ENCODE measurements at places on chromosomes 2 and 18.

DNA sequence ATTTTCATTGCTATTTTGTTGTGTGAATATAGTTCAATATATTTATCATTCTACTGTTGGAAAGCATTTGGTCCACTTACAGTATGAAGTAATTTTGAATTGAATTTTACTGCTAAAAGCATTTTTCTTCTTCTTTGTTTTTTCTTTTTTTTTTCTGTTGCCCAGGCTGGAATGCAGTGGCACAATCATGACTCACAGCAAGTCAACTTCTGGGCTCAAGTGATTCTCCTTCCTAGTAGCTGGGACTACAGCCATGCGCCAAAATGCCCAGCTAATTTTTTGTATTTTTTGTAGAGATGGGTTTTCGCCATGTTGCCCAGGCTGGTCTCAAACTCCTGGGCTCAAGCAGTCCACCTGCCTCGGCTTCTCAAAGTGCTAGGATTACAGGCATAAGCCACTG, 2.4 kb upstream of the ETAA1 start:
- DNase-seq, result no peak

GRCh38 chr2:65722028-65722778, 289.8 kb upstream of the SPRED2 start:
- DNase-seq, result no peak

GRCh38 chr2:122939796-122940195, 1085.3 kb upstream of the CNTNAP5 start:
- DNase-seq, result no peak

DNA sequence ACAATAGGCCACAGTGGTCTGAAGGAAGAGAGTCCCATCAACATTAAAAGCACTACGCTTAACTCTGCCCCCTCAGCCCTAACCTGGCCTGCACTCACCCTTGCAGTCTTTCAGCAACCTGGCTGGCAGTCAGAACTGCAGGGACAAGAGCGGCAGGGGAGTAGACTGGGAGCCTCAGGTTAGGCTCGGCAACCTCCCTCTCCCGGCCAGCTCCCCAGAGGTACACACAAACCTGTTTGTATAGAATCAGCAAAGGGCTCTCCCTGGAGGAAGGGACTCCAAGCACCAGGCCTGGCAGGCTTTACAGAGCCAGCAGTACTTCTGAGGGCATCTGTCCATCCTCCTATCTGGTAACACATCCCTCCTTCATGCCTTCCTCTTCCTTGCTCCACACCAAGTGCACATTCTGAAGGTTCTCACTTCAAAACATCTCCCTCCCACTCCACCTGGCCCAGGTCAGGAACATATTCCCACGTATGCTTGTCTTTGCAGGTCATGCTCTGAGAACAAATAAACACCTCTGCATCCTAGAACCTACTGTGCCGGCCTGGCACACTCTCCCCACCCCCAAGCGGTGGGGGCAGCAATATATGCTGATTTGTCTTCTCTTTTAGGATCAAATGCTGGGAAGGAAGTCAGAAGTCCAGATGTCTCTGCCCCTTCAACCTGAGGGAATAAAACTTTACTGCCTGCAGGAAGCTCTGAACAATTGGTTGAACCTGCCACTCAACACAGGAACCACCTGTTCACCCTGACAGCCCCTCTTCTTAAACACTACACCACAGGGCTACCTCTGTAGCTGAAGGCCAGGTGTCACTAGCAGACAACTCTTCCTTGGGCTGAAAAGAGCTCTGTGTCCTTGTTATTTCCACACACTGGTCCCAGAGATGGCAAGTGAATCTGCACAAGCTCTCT, 12.6 kb upstream of the SFXN5 start:
- no peak for DNase-seq

- DNase-seq, result no peak
Observed at GRCh38 chr2:60339286-60339685, 214.2 kb downstream of the BCL11A start.

Measured in OCI-LY7 (cell line).